ENCODE measurements at places on chromosomes 11 and 22. TPM values are rescaled to one million over a fixed set of nuclear protein-coding genes. Genes with fewer than 3 reads are reported as not detected.
A peak's percentile ranks its signal among the peaks of the same experiment; 100 is the strongest.

Gene RAB36
- polyA plus RNA-seq, result 6.5 TPM

Gene KCNQ1OT1
- polyA plus RNA-seq, result 2.0 TPM

DNA sequence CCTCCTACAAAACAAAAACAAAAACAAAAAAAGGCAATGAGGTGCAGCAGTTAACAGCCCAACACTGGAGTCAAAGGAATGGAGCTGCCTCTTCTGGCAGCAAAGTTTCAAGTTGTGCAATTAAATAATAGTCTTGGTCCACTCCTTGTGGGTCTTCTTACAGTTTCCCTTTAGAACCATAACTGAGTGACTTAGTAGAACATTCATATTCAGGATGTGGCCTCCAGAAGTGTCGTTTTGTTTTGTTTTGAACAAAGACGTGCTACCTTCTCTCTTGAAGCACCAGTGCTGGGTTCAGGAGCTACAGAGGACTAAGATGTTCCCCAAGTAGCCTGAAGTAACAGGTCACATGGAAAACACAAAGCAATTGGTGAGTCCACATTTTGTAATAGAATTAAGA is 2.0 kb upstream of the JAML start:
- DNase-seq, result no peak

GRCh38 chr11:501683-502287 is 5.3 kb downstream of the RNH1 start:
- DNase-seq, result no peak

Gene TRIM49C
- not detected for polyA plus RNA-seq

DNA sequence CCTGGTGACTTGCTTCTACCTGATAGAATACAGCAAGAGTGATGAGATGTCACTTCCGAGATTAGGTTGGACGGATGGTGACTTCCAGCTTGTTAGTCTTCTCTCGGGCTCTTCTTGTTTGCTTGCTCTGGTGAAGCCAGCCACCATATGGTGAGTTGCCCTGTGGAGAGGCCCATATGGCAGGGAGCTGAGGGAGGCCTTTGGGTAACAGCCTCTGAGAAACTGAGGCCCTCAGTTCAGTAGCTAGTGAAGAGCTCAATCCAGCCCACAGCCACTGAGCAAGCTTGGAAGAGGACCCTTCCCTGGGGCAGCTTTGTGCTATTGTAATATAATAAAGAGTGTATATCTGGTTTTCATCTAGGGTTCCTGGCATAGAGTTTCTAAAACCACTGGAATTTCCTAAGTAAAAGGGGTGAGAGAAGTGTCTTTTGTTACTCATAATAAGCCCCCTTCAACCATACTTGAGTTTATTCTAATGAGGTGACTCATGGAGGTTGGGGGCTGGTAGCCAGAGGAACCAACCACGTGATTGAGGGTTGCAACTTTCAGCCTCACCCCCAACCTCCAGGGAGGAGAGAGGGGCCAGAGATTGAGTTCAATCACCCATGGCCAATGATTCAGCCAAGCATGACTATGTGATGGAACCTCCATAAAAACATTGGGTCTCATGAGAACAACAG is 8.0 kb upstream of the TPCN2 start:
- DNase-seq, result no peak

Gene SGSM1
- 4.7 TPM for polyA plus RNA-seq

DNA sequence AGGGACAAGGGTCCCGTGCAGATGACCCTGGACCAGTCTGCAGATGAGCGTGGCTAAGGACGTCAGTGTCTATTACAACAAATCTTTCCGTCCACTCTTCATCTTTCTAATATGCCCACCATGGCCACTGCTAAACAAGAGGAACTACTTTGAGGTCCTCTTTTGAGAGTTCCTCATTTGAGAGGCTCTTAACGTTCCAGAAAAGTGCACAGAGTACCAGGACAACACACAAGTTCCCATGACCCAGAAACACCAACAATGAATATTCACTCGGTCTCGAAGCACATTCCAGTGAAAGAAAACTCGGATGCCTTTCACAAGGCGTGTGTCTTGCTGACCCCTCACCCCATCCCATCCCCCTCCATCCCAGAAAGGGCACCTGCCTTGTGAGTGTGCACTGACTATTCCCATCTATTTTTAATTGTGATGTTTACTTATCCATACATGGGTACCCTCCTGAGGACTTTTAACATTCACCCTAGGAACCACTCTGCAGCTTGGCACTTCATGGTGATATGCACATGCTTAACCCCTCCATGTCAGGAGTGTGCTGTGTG is 157.0 kb downstream of the SHANK2 start:
- DNase-seq, result no peak

- no peak for DNase-seq
These were observed 89.1 kb downstream of the SWAP70 start for GRCh38 chr11:9753021-9753420.

DNA sequence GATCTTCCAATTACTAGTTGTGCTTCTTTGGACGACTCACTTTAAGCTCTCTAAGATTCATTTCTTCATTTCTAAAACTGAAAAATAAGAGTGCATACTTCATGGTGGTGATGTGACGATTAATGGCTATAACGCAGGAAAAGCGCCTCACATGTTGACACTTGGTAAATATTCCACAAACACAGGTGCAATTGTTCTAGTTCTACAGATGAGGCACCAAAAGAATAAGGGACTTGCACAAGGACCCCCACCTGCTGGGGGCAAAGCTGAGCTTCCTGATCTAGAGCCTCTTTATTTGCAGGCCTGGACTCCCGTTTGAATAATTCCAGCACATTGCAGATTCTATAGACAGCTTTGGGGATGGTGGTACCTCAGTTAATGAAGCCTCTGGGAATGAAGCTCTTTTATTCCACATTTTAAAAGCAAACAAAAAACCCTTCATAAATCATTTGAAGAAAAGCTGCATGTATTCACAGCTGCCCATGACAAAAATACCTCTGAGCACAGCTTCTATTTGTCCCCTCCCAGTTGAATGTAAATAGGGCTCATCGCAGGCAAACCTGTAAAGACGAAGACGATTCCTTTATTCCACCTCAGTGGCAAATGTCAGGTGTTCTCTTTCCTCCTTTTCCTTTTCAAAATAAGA is 14.9 kb upstream of the CADM1 start:
- no peak for DNase-seq

GRCh38 chr22:19962246-19962908 is 20.8 kb upstream of the TXNRD2 start:
- DNase-seq, result peak; percentile 60

Gene CARD18
- 0.30 TPM for polyA plus RNA-seq

Gene CD3G
- 0.58 TPM for polyA plus RNA-seq

DNA sequence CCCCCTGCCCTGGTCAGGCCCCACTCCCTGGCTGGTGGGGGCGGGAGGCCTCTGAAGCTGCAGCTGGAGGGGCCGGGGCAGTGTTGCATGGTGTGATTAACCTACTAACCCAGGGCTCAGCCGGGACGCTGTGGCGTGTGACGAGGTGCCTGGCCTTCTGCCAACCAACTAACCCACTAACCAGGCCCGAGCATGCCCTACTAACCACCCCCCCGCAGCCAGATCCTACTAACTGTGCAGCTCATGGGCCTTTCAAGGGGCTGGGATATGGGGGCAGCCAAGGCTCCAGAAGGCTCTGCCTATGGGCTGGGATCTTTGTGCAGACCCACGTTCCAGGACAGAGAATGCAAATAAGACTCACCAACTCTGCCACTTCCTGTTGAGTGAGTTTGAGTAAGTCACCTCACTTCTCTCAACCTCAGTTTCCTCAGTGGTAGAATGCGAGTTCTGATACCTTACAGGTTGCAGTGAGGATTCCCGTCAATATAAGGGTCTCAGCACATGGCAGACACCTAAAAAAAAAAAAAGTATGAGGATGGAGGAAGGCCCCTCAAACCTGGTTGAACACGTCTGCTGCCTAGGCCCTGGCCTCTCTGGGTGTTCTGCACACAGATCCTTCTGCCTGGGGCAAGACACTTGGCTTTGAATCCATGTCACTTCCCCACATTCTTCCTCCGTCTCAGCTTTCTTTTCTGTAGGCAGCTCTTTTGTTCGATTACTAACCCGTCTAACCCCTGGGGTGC is 14.1 kb downstream of the MIAT start:
- DNase-seq, result no peak

- no peak for DNase-seq
These were observed 107.9 kb downstream of the ARHGAP8 start for GRCh38 chr22:44860311-44860710.

DNA sequence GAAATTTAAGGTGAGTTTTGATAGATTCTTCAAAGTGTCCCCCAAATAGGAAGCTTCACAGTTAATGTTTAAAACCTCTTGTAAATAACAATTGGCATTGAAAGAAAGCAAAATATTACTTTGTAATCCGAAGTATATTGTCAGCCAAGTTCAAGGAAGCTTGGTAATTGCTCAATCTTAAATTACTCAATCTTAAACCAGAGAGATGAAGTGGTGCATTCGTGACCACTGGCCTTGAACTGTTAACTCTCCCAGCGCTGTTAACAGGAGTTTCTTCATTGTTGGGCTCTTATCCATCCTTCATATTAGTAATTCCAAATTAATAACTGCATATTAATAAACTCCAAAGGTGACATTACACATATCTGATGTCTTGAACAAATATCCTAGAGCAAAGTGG is 20.6 kb upstream of the FDX1 start:
- DNase-seq, result no peak

DNA sequence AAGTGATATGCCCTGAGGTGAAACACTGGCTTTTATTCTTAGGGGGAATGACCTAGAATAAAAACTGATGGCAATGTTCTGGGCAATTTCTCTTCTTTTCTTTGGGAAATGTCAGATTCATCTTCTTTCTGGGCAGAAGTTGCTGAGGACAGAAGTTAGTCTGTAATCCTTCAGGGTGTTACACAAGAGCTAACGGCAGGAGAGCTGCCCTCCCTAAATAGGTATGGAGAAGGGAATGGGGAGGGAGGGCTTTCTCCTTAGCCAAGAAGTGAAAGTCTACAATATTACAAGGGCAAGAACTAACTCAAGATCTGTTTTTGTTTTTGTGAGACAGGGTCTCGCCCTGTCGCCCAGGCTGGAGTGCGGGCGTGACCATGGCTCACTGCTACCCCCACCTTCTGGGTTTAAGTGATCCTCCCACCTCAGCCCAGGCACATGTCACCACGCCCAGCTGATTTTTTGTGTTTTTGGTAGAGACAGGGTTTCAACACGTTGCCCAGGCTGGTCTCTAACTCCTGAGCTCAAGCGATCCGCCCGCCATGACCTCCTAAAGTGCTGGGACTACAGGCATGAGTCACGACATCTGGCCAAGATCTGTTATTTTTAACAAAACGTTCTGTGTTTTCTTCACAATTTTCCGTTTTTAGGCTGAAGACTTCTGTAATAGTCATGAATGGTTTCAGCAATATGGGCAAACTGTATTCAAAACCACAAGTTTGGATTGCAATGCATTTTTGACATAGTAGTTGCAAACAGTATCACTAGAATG is 7.2 kb downstream of the PIWIL4 start:
- DNase-seq, result no peak

DNA sequence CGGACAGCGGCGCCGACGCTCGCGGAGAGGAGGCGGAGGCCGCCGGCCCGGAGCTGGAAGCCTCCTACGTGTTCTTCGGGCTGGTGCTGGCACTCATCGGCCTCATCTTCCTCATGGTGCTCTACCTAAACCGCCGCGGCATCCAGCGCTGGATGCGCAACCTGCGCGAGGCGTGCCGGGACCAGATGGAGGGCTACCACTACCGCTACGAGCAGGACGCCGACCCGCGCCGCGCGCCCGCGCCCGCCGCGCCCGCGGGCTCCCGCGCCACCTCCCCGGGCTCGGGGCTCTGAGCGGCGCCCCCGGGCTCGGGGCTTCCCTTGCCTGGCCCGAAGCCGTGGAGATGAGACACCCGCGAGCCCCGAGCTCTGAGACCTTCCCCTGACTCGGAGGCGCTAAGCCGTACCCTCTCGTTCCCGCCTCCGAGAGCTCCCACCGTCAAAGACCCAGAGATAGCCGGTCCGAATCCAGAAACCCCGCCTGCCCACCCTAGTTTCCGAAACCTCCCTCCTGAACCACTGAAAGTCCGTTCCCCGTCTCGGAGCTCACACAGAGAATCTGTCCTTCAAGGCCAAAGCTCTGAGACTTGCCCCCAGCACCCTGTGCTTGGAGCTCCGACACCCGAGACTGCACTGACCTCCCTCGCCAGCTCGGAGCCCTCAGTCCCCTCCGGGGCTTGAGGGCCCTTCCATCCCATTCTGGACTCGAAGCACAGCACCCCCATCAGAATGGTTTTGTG is 1.5 kb downstream of the TPBGL start:
- no peak for DNase-seq

DNA sequence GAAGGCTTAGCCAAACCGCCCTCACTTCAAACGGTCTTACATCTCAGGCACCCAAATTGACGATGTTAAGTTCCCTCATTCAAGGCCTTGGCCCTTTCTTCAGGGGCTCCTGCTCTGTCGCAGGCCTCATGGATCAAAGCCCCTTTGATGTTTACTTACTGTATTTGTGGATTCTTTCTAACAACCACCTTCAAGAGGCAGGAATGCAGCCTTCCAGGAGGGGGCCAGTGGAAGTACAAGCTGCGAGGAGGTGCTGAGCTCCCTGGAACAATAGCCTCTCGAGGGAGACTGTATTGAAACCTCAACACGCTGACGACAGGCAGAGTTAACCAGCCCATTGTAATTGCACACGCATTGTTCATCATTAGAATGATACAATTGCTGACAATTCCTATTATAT is 209.1 kb downstream of the ST3GAL4 start:
- DNase-seq, result no peak

DNA sequence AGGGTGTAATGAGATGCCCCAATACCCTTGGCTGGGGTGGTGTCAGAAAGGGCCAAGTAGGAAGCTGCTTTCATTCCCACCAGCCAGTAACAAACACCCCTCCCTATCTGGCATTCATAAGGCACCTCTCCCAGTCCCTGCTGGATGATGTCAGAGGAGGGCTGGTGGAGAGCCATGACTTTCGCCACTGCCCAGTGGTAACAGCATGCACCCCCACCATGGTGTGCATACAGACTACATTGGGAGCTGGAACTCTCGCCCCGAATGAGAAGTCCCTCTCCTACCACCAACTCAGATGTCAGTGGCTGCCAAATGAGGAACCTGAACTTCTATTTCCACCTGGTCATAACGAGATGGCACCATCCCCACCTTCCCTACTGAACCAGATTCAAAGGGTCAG is 73.3 kb downstream of the SGSM3 start:
- no peak for DNase-seq

GRCh38 chr11:65571940-65572339 is 398 bp upstream of the FAM89B start:
- DNase-seq, result no peak

GRCh38 chr11:19814421-19814820 is 101.8 kb downstream of the NAV2 start:
- DNase-seq, result no peak

GRCh38 chr22:37750596-37751162 is 53.8 kb downstream of the TRIOBP start:
- DNase-seq, result no peak

- no peak for DNase-seq
These were observed 5.1 kb downstream of the MAPK8IP2 start for GRCh38 chr22:50605613-50606074.

DNA sequence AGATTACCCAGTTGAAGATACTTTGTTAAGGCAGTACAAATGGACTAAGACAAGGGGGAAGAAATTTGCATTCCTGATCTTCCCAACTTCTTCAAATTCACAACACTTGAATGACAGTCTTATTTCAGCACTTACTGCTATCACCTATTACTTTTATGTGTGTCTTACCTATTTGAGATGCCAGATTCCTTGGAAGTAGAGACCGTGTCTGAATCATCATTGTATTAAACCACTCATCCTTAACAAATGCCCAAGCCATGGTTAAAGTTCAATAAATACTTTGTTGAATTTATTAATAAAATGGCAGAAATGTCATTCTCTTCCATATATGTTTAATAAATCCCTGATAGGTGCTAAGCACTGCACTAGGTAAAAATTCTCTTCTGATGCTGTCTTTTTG is 18.3 kb downstream of the SC5D start:
- DNase-seq, result no peak

Gene ABCG4
- polyA plus RNA-seq, result 1.3 TPM

Measured in right lung (tissue), 10 donors.